ENCODE measurements at places on chromosomes 1 and 21.
A peak's percentile ranks its signal among the peaks of the same experiment; 100 is the strongest.

DNA sequence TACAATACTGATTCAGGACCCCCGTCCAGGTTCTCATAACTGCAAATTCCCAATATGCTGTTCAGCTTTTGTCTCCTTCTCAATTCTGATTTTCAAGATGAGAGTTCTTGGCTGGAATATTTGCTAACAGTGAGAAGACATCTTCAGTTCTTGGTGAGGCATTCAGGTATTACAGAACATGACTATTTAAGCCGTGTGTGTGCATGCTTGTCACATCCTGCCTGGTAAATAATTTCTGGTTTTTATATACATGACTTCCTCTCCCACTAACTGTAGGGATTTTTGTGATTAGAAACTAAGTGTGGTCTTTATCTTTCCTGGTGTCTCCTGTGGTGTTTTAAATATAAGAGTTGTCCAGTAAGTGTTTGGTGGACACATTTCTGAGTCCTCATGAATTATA is 10.2 kb upstream of the SLC19A2 start:
- no peak for DNase-seq

DNA sequence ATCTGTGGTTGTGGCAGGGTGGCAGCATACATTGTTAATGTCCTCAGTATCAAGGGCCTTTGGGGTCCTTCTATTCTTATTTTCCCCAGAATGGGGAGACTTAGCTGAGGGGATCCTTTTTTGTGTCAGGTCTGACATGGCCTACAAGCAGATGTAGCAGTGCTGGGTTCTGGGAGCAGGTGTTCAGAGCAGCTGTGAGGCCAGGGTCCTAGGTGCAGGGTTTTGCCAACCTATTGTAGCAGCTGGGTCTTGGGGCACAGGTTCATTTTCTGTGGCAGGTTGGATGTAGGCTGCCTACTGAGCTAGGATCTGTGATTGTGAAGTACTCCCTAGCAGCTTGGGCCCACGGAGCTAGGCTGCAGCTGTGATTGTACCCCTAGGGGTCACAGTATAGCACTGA is 60.1 kb downstream of the DIPK1A start:
- DNase-seq = no peak

GRCh38 chr1:240217403-240217802 is 125.7 kb downstream of the FMN2 start:
- DNase-seq = no peak

DNA sequence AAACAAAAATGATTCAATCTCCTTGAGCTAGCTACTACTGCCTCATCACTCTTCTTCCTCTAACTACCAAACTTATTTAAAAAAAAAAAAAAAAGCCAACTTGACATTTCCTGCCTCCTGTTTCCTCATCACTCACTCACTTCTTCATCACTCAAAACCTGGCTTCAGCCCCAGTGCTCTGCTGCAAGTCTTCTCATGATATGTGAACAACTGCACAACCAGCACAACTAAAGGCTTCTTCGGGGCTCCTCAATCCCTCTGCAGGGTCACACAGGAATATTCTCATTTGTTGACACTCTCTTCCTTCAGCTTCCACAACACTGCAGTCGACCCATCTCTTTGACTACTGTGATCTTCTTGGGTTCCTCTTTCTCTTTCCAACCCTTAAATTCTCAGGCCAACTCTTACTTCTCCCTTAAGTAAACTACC is 7.6 kb downstream of the MTF1 start:
- no peak for DNase-seq

DNA sequence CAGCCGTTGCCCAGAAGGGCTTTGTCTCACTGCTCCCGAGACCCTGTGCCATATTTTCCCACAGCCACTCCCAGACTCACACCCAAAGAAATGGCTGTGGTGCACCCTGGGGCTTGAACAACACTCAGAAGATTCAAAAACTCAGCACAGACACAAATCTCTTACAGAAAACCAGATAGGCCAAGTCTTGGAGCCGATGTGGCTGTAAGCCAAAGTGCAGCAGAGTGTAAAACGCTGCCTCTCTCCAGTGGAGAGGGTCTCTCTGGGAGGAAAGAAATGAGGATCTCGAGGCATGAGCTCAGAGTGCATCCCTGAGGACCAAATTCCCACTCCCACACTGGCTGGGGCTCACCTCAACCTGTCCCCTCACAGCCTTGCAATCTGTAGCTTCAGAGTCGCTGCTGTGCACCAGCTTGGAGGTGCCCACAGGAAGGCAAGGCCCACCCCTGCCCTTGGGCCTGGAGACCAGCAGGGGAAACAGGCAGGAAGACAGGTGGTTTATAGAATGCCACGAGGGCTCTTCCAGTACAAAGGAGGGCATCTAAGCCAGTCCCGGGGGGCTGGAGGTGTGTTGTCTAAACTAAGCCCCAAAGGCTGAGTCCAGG is 171.3 kb upstream of the AJAP1 start:
- no peak for DNase-seq

- no peak for DNase-seq
These were observed 3.6 kb downstream of the MAN1C1 start for GRCh38 chr1:25620211-25620610.

DNA sequence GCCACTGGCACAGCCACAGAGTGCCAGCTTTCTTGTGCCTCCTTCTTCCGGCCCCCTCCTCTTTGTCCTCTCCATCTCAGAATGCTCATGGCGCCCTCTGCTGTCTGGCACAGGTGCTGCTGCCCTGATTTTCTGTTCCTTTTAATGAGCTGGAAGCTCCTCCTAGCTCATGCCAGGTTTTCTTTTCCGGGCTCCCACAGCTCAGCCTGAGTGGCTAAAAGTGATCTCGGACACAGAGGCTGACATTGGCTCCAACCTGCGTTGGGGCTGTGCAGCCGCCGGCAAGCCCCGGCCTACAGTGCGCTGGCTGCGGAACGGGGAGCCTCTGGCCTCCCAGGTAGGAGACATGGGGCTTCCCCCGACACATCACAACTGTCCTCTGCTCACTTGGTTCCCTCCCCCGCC is 18.7 kb downstream of the CNTN2 start:
- DNase-seq = peak; percentile 59

GRCh38 chr1:179953974-179954492 is 577 bp upstream of the CEP350 start:
- DNase-seq = peak; percentile 21

DNA sequence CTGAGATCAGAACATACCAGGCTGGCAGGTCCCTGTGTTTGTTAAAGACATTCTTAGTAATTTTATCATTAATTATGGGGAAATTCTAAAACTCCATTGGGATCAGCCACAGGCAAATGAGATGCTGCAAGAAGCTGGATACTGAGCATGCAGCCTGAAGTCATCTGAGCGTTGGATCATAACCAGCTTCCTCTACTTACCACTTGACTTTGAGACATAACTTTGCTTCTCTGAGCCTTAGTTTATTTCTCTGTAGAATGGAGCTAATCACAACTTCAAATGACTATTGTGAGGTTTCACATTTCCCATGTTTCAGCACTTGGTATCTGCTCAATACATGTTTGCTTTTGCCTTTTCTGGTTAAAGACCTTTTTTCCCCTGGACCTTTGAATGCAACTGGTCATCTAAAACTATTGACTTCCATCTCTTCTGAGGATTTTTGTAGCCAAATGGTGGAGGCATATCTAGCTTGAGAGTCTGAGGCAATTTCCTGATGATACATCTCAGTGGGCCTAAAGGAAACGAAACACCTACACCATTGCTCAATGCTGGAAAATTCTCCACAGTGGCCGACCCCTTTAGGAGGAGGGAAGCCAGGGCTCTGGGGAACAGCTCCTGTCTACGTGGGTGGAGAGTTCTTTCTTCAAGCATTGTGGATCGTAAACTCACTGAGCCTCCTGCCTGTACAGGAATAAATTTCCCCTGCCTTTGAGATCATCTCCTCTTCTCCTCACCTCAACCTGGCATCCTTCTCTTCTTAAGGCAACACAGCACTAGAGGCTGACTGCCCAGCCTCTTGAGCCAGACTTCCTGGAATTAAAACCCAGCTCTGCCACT is 109.1 kb upstream of the HOOK1 start:
- no peak for DNase-seq

- no peak for DNase-seq
These were observed 99.5 kb downstream of the MAN1A2 start for GRCh38 chr1:117466761-117467160.

DNA sequence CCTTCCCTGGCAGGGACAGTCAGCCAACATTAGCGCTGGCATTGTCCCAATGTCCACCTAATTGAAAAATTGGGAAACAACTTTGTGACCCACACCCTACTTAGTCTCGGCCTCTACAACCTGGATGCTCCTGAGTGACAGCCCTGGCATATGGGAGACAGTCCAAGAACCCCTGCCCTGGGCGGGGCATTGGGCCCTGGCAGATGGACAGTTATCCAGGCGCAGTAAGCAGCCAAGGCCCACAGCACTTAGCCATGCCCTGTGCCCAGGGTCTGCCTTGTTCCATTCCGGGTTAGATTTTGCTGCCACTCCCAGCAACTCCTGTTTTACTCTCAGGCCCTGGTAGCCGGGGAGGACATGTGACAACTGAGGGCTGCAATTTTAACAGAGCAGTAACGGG is 50.3 kb downstream of the NFASC start:
- DNase-seq = no peak

DNA sequence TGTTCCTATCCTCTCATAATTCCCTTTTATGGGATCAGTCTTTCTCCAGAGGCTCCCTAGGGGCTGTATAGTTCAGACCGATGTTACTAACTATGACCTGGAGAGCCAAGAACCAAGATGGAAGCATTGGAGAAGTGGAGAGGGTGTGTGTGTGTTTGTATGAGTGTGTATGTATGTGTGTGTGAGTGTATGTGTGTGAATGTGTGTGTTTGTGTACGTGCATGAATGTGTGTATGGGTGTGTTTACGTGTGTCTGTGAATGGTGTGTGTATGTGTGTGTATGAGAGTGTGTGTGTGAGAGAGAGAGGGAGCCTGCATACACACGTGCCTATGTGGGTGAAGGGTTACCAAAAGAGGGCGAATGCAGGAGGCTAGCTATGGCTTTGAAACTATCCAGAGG is 4.9 kb downstream of the MYBPHL start:
- DNase-seq = no peak

GRCh38 chr1:31505911-31506497 is 70.3 kb upstream of the TINAGL1 start:
- DNase-seq = peak; percentile 28

GRCh38 chr1:164886101-164886500 is 327.1 kb downstream of the PBX1 start:
- DNase-seq = no peak

DNA sequence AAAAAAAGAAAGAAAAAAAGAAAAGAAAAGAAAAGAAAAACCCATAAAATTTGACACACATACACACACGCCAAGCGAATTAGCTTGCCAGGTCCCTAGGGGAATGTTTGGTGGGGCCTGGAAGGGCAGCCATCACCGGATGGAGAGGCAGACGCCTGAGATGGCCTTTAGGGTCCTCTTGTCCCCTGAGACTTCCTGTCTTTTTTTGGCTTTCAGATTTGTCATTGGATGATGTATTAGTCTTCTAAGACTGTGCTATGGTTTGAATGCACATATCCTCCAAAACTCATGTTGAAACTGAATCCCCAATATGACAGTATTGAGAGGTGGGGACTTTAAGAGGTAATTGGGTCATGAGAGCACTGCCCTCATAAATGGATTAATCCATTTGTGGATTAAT is 211.8 kb downstream of the TOMM20 start:
- DNase-seq = no peak

DNA sequence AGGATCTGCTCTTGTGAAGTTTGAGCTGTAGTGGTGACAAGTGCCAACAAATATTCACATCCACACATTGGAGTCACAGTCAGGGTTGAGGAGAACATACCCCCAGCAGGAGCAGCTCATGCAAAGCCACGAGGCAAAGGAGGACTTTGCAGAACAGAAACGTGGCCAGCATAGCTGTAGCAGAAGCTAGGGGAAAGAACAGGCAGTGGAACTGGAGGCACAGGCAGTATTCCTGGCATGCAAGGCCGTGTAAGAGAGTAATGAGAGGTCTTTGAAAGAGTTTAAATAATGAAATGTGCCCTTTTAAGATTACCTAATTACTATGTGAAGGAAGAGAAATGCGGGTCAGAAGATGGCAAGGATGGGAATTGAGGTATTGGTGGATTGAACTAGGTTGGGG is 40.9 kb upstream of the IKBKE start:
- no peak for DNase-seq

- DNase-seq = no peak
These were observed 19.3 kb downstream of the IARS2 start for GRCh38 chr1:220113136-220113695.

GRCh38 chr1:203428981-203429599 is 46.5 kb upstream of the PRELP start:
- no peak for DNase-seq

DNA sequence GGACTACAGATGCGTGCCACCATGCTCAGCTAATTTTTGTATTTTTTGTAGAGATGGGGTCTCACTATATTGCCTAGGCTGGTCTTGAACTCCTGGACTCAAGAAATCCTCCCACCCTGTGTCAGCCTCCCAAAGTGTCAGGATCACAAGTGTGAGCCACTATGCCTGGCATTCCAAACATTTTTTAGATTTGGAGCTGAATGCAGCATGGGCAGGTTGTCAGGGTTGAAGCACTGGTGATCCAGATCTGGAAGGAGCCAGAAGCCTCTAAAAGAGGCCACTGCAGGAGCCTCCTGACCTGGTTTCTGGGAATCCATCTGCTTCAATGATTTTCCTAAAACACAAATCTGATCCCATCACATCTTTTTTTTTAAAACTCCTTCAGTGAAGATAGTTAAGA is 1.8 kb upstream of the CTPS1 start:
- DNase-seq = no peak

DNA sequence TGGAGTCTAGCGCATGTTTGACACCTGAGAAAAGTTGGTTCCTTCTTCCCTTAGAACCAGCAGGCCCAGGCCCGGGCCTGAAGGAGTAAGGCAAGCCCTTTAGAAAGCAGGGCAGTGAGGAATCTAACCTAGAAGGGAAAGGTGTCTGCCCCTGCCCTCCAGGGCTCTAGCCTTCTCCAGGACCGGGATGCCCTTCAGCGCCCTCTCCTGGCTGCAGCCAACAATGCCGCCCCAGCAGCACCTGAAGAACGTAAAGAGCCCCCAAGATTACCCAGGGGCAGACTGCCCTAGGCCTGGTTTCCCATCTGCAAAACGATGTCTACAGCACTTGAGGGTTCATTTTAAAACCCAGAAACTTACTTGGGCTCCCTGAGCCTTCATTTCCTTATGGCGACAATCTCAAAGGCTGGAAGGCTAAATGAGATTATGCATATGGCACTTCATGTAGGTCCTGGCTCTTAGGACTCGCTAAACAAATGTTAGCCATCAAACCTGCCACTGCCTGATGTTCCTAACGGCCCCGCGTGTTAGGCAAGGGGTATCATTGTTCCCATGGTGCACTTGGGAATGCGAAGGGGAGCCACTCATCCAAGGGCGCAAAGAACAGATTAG is 106.7 kb upstream of the KLHDC7A start:
- DNase-seq = no peak

GRCh38 chr1:26111530-26112406 is at the start of gene PDIK1L:
TSS of gene PDIK1L (plus strand) at chr1:26111824. CDS start at chr1:26114309, 2,485 bp downstream.
- peak; percentile 95 for DNase-seq

GRCh38 chr1:24362982-24363614 is 43.9 kb downstream of the GRHL3 start:
- no peak for DNase-seq

DNA sequence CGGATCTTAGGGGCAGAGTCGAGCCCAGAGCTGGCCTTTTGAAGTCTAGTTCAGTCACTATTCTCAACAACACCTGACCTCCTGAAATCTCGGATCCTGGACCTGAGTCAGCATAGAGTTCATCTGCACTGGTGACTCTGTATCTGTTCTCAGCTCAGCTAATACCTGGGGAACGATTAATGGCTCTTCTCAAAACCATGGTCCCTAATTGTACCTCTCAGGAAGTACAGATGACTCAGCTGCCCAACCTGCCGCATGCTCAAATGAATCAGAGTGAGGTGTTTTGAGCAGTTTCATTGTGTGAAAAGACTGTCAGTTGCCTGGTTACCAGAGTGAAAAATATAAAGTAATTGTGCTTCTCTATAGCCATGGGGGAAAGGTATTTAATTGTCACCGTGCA is 89.2 kb downstream of the SLC35F3 start:
- no peak for DNase-seq
